ENCODE measurements at places on chromosomes 5 and 9.

GRCh38 chr5:31436851-31437250 is 95.0 kb downstream of the DROSHA start:
- DNase-seq: no peak

DNA sequence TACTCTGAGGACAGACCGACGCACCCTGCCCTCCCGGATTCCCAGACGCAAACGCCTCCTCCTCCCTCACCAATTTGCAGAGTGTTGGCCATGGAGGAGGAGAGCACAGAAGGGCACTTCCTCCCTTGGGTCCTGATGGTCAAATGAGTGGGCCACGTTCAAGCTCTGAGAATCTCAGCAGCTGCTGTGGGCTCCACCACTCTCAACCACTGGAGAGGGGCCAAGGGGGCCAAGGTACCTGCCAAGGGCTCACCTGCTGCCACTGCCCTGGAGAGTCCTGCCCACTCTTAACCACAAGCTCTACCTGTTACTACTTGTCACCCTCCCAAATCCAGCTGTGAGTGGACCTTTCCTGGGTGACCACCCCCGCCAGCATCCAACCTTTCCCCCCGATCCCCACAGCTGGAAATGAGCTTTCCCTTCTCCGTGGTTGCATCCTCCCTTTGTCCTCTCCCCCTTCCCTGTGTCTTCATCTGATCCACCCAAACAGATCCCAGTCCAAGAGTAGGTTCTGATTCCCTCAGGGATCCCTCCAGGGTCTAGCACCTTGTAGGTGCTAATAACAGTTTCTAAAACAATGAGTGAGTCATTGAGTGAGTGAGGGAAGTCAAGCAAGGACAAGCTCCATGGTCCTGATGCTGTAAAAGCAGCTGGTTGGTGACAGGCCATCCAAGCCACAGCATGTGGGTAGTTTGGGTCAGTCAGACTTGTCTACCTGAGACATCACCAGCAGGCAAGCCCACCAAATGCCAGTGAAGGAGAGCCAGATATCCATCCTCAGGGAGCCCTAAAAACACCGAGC is 69.7 kb downstream of the FAM114A2 start:
- DNase-seq: no peak

DNA sequence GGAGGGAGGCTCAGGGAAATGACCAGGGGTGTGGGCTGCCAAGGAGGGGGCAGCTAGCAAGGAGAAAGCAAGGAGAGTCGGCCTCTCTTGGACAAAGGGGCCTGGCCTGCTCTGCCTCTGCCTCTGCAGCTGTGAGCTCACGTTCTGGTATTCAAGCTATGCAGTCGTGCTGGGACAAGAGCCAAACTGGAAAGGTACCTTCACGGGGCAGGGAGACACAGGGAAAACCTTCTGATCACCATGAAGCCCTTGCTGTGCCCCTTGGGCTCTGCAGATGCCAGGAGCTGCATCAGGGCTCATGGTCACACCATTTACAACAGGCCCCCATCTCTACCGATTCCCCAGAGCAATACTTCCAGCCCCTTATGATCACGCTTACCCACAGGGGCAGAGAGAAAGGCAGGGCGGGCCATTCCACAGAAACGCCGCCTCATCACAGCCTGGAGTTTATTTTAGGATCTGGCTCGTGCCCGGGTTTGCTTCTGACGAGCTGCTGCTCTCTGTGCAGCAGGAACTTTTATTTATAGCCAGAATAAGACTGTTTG is 63.2 kb downstream of the PRRT1B start:
- DNase-seq: no peak

DNA sequence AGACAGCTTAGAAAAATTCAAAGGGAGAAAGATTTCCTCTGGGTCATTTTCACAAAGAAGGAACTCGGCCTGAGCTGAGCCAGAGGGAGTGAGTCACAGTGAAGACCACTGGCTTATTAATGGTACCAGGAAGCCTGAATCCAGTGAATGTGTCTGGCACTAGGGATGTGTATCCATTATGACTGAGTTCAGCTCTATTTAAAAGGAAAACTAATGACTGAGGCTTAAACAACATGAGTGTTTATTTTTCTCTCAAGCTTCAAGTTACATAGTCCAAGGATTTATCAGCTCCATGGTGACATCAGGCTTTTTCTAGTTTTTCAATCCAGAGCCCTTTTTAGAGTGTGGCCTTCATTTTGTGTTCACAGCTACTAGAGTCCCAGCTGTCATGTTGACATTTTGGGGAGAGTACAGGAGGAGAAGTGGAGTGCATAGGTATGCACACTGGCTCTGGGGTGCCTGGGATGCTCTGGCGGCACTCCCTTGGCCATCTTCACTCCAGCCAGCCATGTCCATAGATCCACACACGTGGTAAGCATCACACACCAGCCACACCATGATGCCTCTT is 159.5 kb upstream of the ERCC6L2 start:
- no peak for DNase-seq

DNA sequence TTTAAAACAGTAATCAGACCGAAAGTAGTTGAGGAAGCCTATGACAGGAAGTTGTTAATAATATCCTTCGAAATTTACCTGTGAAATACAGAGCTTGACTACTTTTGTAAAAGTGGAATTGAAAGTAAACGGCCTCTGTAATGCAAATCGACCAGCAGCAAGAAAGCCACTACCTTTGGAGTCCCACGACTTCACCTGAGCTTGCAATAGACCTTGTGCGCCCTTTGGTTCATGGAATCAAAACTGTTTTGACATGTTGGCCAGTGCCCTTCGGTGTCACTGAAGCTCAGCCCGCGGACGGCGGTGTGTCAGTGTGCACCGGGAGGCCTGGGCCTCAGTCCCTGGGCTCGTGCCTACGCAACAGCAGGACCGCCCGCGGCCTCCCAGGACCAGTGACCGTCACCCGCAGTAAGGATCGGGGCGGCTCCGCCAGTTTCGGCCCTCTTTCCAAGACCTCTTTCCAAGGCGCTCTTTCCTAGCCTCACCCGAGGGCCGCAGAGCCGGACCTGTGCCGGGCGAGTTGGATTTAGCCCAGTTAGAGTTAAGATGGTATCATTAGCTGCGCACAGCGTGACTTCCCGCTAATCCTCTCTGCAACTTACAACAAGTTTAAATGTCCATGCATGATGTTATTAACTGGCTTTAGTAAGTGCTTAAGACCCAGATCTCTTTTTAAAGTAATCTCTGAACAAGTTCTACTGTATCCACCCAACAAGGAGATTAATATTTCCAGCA is 223.3 kb downstream of the MEF2C start:
- DNase-seq: no peak

DNA sequence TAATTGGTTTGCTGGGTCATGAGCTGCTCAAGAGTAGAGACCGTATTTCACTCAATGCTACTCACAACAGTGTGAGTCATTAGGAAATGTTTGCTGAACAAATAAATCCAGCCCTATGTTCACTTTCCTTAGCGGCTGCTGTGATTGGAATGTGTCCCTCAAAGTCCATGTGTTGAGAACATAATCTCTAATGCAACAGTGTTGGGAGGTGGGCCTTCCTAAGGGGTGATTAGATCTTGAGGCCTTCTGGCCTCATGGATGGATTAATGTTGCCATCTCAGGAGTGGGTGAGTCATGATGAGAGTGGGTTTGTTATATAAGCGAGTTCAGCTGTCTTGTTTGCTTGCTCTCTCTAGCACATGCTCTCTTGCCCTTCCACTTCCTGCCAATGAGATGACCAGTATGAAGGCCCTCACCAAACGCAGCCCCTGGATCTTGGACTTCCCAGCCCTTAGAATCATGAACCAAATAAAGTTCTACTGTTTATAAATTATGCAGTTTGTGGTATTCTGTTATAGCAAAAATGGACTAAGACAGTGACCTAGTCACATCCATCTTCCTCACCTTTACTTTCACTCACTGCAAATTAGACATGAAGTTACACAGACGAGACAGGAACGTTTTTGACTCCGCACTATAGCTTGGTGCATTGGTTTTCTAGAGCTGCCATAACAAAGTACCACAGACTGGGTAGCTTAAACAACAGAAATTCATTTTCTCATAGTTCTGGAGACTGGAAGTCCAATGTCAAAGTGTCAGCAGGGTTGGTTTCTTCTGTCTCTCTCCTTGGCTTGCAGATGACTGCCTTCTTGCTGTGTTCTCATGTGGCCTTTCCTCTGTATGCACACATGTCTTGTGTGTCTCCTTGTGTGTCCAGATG is 50.9 kb upstream of the FAM169A start:
- no peak for DNase-seq

- no peak for DNase-seq
These were observed 20.3 kb downstream of the NEK6 start for GRCh38 chr9:124278054-124278540.

DNA sequence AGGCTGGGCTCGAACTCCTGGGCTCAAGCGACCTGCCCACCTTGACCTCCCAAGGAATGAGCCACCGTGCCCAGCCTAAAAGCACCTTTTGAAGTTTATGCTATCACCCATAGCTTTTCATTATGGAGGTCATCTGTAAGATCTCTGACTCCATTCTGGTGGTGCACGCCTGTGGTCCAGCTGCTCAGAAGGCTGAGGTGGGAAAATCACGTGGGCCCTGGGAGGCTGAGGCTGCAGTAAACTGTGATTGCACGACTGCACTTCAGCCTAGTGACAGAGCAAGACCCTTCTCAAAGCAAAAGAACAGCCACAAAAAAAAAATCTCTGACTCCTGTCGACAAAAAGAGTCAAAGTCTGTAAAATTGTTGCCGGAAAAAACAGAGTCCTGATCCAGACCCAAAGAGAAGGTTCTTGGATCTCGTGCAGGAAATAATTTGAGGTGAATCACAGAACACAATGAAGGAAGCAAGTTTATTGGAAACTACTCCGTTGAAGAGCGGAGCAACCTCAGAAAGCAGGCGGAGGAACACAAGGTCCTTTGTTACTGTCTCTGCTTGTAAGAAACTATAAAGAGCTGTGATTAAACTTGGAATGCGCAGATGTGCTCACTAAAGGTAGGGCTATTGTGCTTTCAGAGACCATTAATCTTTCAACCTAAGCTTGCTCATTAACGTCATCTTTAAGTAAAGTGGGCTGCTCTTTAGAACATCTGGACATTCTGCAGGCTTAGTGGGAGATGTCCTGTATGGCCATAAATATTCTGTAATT is 2.0 kb upstream of the HAUS6 start:
- DNase-seq: no peak

Measured in effector CD4-positive, alpha-beta T cell (primary cell).